Stimulated activated CD8-positive, alpha-beta memory T cell treated with anti-CD3 and anti-CD28 coated beads, Interleukin-12 subunit alpha, Interleukin-12 subunit beta, amount 100 ng/mL, for 4 hours (primary cell): ENCODE measurements at places on chromosomes 1 and 21.

DNA sequence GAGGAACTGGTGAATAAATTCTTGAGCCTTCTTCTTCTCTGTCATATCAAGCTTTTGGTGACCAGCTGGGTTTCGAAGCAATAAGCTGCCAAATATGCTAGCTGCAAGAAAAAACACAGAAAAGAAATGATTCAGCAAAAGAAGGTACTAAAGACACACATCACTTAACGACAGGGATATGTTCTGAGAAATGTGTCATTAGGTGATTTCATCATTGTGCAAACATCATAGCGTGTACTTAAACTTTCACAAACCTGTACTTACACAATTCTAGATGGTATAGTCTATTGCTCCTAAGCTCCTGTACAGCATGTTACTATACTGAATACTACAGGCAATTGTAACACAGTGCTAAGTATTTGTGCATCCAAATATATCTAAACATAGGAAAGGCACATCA, 2.9 kb upstream of the MTF1 start:
- no peak for DNase-seq

DNA sequence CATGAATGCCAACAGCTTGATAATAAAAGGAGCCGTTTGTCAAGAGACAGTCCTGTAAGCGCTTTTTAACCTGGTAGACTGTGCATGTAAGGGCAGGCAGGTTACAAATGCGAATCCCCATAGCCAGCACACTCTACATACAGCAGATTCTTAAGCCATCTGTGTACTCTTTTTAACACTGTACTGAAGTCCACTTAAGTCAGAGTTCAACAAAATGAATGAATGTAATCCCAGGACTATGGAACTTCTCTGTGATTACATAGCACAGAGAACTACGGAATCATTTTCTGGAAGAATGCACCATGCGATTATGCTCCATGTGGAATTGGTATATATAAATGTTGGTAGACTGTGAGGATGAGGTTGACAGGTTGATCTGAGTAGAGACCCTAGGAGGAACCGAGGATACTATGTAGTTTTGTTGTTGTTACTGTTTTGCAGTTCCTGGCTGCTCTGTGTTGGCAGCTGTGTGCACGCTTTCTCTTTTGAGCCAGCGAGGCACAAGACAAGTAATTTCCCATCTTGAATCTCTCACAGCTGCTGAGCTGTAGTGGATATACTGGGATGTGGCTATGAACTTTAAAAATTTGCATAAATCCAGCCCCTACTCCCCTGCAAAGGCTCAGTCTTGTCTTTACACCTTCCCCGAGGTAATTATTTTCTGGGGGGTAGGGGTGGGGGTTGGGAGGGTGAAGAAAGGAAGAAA, 21.9 kb downstream of the LRRC8D start:
- DNase-seq: no peak

- DNase-seq: no peak
These were observed 14.5 kb upstream of the ERRFI1 start for GRCh38 chr1:8040586-8040985.

DNA sequence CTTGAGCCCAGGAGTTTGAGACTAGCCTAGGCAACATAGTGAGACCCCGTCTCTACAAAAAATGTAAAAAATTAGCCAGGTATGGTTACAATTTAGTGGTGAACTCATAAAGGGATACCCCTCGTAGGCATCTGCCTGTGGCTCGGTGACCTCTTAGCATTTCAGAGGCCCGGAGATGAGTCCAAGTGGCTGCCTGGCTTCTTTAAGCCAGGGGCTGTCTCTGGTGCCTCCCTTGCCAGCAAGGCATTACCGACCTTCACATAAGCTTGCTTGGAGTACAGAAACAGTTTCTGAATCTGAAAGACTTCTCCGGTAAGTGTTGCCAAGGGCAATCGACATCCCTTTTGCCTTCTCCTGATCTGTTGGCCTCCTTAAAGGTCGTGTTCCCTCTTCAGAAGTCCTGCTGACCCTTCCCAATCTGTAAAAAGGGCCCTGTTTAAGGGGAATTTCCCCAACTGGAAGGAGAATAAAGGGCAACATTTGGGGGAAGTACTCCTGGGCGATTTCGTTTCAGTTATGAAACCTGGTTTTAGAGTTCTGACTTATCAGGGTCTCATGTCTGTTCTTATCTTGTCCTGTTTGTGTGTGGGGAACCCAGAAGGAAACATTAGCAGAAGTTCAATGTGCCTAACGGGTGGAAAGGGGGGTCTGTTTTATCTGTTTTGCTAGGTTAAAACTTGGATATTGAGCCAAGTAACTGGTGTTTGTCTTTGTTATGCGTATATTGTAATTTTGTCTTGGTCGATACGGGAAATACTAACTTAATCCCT, 32.9 kb downstream of the KIFAP3 start:
- DNase-seq: no peak

GRCh38 chr1:164479242-164479641, 79.7 kb upstream of the PBX1 start:
- no peak for DNase-seq

DNA sequence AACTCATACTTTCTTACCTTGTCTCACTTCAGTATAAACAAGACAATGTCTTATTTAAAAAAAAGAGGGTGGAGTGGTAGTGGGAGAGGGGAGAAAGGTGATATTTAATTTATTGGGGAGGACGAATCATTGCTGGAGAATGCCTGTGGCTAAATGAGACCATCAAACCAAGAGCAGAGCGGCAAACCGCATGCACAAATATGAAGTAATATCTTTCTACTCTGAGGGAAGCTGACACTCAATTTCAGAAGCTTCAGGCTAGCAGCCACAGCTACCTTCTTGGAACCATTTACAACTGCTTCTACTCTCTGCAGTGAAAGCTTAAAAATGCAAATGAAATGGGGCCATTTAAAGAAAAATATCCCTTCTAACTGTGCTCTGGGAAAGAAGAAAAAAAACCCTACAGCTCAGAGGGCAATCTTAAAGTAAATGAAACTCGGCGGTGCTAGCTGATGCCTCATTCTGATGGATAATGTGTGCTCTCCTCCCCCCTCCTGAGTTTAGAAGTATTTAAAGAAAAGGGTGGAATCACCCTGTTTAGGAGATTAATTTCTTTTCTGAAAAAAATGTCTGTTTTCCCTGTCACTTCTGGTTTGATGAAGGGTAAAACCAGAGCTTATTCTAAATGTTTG, 178.2 kb upstream of the CAMK1G start:
- DNase-seq: no peak

GRCh38 chr21:42336054-42336453, 14.7 kb downstream of the TFF2 start:
- no peak for DNase-seq

- DNase-seq: no peak
These were observed 12.7 kb upstream of the IFNGR2 start for GRCh38 chr21:33390479-33390878.

GRCh38 chr1:20875198-20875973, 88.3 kb upstream of the HP1BP3 start:
- DNase-seq: no peak

DNA sequence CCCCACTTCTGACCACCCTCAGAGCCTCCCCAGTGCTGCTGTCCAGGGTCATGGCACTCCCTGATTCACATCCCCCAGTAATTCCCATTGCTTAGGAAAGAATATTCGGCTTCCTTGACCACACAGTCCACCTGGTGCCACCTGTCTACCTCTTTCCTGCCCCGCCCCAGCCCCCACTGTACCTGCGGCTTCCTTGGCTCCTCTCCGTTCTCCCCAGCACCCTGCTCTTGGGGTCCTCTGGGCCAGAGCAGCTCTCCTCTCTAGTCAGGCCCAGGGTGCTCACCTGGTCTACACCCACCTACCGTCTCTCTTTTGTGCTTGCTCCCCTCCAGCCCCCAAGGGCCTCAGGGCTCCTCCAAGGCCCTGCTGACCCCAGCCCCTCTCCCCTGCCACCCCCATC, 142.6 kb downstream of the PEX14 start:
- no peak for DNase-seq
